ENCODE measurements at places on chromosomes 11 and 22.

- no peak for DNase-seq
Observed at GRCh38 chr22:48415520-48415919, 1412.2 kb downstream of the BRD1 start.

GRCh38 chr11:15016200-15016599 lies 44.0 kb upstream of the CALCA start:
- no peak for DNase-seq

DNA sequence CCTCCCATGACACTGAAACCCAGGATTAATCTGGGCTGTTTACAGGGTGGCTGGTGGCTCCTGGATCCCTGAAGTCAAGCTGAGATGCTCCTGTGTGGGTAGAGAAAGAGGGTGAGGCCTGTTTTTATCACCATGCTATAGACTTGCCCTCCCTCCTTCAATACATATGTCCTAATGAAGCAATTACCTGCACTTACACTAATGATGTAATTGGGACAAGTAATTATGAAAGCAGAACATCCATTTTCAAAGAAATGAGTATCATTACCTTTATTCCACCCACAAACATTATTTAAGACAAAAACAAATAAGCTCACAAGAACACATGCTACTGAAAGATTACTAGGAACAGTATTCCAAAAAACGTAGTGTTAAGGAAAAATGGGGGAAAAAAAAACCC lies 64.3 kb upstream of the CHRM4 start:
- DNase-seq: no peak

DNA sequence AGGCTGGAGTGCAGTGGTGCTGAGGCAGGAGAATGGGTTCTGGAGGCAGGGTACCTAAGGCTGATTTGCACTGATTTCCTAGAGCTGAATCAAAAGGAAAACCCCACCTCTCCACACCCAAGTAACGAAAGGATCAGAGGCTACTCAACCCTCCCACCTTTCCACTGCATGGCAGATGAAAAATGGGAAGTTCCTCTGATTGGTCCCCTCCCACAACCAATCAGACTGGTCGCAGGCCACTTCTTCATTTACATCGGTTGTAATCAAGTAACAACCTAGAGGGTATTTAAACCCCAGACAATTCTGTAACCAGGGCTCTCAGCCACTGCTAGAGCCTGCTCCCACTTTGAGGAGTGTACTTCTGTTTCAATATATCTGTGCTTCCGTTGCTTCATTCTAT lies 18.6 kb upstream of the PARVB start:
- no peak for DNase-seq

DNA sequence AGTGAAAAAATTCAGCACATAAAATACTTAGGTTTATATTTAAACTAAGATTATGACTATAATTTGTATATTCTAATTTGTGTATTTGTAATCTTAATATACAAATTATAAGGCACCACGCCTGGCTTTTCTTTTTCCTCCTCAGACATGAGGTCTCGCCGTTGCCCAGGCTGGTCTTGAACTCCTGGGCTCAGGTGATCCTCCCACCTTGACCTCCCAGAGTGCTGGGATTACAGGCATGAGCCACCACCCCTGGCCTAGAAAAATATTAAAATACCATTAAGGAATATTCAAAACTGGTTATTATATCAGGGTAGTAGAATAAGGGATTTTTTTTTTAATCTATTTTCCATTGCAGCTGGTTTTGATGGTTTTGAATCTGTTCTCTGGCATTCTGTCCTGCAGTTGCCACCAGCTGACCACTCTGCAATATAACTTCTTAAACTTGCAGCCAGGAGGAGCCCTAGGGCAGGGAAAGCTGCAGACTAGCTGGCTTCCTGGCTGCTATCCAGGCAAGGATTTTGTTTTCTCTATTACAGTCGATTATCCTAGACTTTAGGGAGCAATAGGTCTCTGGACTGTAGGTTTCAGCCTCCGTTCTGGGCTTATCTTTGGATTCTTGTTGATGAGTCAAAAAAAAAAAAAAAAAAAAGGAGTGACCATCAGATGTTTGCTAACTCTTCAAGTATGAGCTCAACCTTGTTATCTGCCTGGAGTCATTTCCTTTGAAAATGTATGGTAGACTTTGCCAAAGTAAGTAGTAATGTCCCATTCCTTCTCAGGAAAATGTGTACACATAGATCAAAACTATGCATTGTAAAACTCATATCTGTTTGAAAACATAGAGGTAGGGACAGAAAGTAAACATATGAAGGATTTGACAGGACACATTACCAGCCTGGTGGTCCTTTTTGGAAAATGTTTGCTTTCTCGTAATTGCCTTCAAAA lies 13.2 kb downstream of the POLA2 start:
- DNase-seq: peak; percentile 18

GRCh38 chr11:14872032-14872431 lies 20.0 kb downstream of the CYP2R1 start:
- DNase-seq: no peak

DNA sequence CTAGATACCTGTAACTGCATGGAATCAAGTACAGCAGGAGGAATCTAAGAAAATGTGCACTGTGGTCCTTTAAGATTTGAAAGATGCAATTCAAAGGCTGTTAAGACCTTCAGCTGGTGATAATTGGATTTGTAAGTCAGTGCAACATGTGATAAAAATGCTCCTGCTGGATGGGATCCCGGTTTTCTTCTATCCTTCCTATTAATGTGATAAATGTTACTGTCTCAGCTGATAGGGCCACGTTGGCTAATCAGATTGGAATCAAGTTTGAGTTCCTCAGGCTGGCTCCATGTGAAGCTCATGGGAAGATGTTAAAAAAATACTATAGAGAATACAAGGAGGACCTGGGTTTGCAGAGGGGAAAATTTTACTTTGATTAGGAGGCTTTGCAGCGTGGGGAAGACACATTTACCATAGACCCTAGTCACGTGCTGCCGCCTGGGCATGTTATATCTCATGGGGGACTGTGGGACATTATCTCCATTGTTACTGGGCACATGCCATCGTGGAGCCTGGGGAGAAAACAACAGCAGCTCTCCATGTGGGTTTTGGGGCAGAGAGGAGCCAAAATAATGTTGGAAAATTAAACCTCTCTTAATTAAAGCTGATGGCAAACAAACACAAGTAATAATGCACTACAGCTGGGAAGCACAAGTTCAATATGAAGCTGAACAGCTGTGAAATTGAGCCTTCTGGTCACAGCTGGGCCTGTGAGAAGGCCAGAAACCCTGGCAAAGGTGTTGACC lies 652.5 kb downstream of the NTM start:
- no peak for DNase-seq

- no peak for DNase-seq
Observed at GRCh38 chr11:104713401-104713800, 184.9 kb downstream of the CASP12 start.

DNA sequence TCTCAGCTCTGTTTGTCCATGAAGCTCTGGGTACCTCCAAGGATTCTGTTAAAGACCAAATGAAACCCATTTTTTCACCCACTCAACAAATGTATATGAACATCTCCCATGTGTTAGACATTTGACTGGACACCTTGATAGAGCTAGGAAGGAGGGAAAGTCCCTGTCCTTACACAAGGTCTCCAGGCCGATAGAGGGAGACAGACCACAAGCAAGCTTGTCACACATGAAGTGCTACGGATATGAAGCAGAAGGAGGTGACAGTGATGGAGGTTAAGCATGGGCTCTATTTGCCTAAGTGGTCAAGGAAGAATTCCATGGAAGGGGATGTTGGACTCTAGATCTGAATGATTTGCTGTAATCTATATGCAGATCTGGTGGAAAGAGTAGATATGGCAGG lies 138.5 kb downstream of the MYO18B start:
- DNase-seq: no peak

- no peak for DNase-seq
Observed at GRCh38 chr11:80096736-80097135, 655.9 kb upstream of the TENM4 start.

GRCh38 chr11:1630271-1630670 lies 696 bp downstream of the KRTAP5-5 start:
- DNase-seq: no peak

GRCh38 chr22:50009251-50009650 lies 3.3 kb downstream of the IL17REL start:
- no peak for DNase-seq

DNA sequence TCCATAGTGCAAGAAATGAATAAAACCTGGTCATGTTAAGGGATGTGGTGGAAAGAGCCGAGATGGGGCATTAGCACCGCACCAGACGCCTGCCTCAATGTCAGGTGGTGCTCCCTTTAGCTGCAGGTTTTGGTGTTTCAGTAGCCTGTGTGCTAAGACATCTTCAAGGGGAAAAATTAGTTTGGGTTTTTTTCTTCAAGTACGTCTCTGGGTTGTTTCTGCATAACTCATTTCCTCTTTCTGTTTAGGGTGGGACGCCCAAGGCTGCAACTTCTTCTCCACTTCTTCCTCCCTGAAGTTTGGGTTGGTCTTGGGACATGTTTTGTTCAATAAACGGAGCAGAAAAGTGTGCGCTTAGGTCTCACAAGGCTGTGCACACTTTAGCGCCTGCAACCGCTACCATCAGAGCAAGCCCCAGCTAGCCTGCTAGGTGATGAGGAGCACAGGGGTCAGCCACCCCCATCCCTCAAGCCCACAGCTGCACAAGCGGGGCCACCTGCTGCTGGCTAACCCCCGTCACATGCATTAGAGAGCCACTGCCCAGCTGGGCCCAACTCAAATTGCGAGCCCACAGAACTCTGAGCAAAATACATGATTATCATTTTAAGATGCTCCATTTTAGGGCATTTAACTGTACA lies 1495.7 kb downstream of the TBC1D22A start:
- no peak for DNase-seq

Measured in GF-D8 (cell line).